ENCODE measurements at places on chromosomes 4 and X. TPM values are rescaled to one million over a fixed set of nuclear protein-coding genes. Genes with fewer than 3 reads are reported as not detected.

The CXorf49B gene
- polyA plus RNA-seq: 0.31 TPM

The SPIN2A gene
- polyA plus RNA-seq: 3.8 TPM

DNA sequence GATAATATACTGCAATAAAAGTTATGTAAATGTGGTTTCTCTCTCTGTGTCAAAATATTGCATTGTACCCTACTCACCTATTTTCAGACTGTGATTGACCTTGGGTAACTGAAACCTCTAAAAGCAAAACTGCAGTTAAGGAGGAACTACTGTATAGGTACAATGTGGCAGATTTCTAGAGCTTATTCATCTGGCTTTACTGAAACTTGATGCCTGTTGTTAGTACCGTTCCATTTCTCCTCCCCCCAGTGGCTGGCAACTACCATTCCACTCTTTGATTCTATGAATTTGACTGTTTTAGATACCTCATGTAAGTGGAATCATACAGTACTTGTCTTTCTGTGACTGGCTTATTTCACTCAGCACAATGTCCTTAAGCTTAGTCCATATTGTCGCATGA, 61.9 kb downstream of the HOPX start:
- DNase-seq: peak; percentile 3

The RASL11B gene
- polyA plus RNA-seq: 29.0 TPM

The FGFBP1 gene
- 0.18 TPM for polyA plus RNA-seq

The TENM3 gene
- polyA plus RNA-seq: 2.6 TPM

GRCh38 chr4:6377626-6378492, 94.6 kb downstream of the PPP2R2C start:
- no peak for DNase-seq

- DNase-seq: no peak
These were observed 55.0 kb downstream of the DIPK2B start for GRCh38 chrX:45145492-45146215.

GRCh38 chrX:152149648-152150047, 11.3 kb upstream of the MAGEA10 start:
- DNase-seq: no peak

DNA sequence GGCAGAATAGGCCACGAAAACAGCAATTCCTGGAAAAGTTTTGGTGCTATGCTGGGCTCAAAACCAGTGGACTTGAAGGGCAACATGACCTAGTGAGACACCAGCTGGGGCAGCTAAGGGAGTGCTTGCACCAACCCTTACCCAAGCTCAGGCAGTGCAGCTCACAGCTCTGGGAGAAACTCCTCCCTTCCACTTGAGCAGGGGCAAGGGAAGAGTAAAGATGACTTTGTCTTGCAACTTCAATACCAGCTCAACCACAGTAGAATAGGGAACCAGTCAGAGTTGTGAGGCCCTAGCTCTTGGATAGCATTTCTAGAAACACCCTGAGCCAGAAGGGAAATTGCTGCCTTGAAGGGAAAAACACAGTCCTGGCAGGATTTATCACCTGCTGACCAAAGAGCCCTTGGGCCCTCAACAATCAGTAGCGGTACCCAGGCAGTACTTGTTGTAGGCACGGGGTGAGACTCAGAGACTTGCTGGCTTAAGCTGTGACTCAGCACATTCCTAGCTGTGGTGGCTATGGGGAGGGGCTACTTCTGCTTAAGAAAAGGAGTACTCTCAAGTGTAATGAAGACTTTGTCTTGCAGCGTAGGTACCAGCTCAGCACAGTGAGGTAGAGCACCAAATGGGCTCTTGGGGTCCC, 19.7 kb upstream of the ABCG2 start:
- DNase-seq: no peak

DNA sequence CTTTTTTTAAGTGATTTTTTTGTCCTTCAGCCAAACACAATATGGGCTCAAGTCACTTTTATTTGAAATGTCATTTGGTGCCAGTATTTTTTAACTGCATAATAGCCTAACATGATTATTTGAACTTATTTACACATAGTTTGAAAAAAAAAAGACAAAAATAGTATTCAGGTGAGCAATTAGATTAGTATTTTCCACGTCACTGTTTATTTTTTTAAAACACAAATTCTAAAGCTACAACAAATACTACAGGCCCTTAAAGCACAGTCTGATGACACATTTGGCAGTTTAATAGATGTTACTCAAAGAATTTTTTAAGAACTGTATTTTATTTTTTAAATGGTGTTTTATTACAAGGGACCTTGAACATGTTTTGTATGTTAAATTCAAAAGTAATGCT, 62.1 kb downstream of the EDNRA start:
- DNase-seq: no peak

The TMEM192 gene
- polyA plus RNA-seq: 15.8 TPM

DNA sequence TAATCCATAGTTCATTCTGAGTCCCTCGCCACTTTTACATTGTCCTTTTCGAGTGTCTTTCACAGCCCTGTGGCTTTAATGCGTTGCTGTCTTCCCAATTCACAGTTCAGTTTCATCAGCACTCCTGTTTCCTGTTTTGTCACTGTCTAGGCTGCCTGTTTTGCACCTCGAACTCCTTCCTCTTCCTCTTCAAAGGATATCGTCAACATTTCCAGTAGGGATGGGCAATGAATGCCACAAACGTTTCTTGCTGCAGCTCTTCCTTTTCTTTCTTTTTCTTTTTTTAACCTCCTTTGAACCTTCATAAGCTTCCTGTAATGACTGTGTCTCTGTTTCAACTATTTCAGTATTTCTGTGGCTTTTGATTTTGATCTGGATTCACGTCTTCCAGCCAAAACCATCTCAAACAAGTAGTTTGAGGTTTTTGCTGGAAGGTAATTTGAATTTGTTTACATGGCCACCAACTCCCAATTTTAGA, 105.4 kb downstream of the ANXA3 start:
- DNase-seq: no peak

The GLUD2 gene
- polyA plus RNA-seq: 2.8 TPM

GRCh38 chr4:116755051-116755450, 330.3 kb downstream of the TRAM1L1 start:
- DNase-seq: no peak

- no peak for DNase-seq
These were observed 199.9 kb downstream of the PCDH7 start for GRCh38 chr4:30920043-30920442.

- no peak for DNase-seq
These were observed 2209.1 kb downstream of the ARAP2 start for GRCh38 chr4:34035225-34035624.

- no peak for DNase-seq
These were observed 5.2 kb downstream of the KLF3 start for GRCh38 chr4:38669208-38669607.

The ELMOD2 gene
- polyA plus RNA-seq: 57.4 TPM

DNA sequence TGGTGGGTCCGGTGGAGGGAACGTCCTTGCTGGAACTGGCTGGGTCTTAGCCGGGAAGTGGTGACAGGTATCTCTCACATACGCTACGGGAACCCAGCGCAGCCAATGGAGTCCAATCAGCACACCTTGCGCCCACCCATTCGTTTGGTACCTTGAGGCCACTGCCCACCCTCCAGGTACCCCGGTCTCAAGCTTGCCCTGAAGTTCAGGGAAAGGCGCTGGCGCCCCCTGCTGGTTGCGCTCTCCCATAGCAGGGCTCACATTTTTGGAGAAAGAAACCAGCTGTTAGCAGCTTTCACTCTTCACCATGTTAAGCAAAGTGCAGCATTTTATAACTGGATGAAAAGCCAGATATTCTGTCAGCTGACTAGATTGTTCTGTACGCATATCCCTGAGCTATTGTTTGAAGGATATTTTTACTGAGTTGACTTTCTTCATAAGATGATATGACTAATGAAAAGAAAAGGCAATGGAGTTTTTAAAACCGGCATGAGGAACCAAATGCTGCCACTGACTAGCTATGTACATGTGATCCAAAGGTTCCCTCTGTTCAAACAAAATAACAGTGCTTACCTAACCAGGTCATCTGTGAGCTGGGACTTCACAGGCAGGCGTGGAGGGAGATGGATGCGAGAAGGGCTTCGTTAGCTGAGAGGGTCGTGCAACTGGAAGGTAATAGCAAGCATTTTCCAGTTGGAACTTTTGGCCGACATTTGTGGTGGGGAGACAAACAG, 43.7 kb downstream of the OTOP1 start:
- no peak for DNase-seq

The COX7B2 gene
- polyA plus RNA-seq: not detected

DNA sequence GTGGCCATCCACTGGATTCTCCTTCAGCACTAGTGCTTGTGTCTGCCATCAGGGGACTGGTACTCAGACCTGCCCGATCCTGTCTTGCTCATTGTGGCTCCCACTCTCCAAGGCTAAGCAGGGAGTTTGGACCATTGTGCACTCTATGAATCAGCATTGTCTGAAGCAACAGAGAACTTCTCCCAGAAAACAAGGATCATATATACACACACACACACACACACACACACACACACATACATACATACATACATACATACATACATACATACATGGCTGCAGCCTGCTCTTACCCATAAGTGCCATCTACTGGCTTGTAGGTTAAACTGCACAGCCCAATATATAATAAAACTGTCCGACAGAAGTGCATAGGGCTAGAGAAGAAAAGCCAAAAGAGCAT, 345.3 kb upstream of the LCORL start:
- DNase-seq: peak; percentile 3

GRCh38 chrX:112849016-112849415, 8.4 kb upstream of the AMOT start:
- no peak for DNase-seq

GRCh38 chr4:156378033-156378665, 424.5 kb upstream of the CTSO start:
- peak; percentile 55 for DNase-seq

The ETDA gene
- 0.75 TPM for polyA plus RNA-seq

DNA sequence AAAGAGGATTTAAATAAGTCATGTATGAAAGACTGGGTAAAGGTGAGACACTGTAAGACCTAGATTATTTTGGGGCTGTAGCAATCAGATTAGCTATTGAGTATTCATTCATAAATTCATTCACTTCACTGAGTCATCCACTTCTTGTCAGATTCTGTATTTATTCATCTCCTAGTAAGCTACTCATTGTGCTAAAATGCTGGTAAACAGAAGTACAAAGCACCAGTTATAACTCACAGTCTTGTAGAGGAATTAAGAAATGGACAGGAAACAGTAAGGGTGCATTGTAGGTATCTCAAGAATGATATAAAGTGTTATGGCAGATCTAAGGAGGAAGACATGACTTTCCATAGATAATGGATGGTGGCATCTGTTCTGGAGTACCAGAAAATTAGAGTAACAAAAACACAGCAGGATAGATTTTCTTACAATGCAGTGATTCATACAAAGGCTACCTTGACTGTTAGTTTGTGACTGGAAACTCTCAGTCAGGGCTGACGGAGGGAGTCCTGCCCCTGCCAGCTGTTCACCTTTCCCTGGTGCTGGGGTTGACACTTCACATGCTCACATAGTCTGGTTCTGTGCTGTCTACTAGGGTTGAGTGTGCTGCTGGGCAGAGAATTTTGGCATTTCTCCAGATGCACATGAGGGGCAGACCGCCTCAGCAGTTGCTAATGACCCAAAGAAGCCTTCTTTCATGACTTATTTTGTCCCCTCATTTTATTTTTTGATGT, 26.5 kb upstream of the HAND2 start:
- DNase-seq: no peak

DNA sequence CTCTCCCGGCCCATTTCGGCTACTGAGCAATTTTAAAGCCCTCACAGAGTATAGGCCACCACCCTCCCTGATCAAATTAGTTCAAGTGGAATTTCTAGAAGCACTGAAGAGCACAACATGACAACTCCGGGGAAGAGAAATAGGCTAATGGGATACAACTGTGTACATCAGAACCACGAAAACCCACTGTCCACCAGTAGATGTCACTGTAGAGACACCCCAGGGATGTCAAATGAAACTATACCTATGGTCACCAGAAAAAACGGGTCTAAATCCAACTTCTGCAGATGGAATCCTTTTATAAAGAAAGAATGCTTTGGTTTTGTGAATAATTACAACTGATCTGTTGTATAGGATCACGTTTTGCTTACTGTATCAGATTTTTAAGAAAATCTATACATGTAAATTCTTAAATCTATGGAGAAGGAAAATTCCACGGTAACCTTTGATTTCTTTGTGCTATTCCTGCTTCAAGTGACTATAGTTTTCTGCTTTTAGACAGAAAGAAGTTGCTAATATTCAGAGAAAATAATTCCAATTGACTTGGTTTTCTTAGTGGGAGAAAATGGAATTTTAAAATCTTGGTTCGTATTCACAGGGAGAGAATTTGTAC, 29.5 kb upstream of the MAP3K15 start:
- no peak for DNase-seq

- no peak for DNase-seq
These were observed 150.0 kb downstream of the ANAPC10 start for GRCh38 chr4:144948009-144948408.

DNA sequence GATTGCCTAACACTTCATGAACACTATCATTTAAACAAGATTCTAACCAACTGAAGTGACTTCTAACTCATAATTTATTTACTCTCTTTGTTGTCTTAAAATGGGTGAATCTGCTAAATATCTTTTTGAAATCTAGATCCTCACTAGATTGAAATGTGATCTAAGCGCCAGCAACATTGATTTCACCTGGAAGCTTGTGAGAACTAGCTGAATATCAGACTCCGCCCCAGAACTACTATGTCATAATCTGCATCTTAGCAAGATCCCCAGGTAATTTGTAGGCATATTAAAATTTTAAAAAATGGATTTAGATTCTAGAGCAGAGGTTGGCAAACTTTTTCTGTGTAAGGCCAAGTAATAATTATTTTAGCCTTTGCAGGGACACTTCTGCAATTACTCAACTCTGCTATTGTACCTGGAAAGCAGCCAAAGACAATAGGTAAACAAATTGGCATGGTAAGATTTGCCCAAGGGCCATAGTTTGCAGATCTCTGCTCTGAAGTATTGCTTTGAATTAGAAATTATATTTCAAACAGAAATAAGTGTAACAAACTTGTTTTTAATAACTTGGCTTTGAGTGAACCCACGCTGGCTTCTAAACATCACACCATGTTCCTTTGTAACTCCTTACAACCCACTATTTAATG, 121.5 kb downstream of the REELD1 start:
- no peak for DNase-seq

DNA sequence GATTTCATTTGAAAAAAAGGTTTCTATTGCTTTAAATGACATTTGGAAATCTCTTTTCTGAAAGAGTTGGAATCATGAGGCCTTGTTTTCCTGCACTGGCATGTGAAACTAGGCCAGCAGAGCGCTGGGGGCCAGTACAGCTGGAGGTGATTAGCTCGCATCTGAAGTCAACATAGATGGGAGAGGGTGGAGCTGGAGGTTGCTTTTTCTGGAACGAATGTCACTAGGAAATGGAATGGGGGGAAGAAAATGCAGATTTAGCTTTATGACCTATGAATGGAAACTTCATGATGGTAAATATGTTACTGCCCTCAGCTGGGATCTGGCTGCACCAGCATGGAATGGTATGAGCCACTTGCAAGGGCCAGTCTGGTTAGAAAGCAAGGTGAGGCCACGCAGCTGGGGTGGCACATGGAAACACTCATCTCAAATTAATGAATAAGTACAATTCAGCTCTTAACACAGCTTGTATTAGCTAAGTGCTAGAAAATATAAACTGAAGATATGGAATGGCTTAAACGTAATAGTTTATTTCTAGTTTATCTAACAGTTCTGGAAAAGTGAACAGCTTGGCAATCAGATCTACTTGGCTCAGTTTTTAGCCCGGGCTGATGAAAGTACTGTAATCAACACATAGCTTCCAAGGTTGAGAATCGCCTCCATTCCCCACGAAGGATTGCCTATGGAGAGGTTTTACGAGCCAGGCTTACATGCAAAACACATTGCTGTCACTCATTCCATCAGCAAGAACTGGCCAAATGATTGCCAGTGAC, 32.5 kb downstream of the SLC10A6 start:
- DNase-seq: peak; percentile 70

All from right lung (tissue), 10 donors.